ENCODE measurements at places on chromosomes 2 and 18. TPM values are rescaled to one million over a fixed set of nuclear protein-coding genes. Genes with fewer than 3 reads are reported as not detected.

INHA gene
- total RNA-seq, result 0.35 TPM

PLEKHA3 gene
- 20.1 TPM for total RNA-seq

KIAA2012 gene
- total RNA-seq, result not detected

MTERF4 gene
- 25.3 TPM for total RNA-seq

MLPH gene
- 251 TPM for total RNA-seq

SLC9A2 gene
- 3.4 TPM for total RNA-seq

Measured in A549 treated with CORT108297 at 1 μM for 4 hours (cell line).